ENCODE measurements at places on chromosomes 7 and 10.
A peak's percentile ranks its signal among the peaks of the same experiment; 100 is the strongest.

GRCh38 chr7:129047761-129048160 lies 7.2 kb downstream of the TNPO3 start:
- DNase-seq, result no peak

DNA sequence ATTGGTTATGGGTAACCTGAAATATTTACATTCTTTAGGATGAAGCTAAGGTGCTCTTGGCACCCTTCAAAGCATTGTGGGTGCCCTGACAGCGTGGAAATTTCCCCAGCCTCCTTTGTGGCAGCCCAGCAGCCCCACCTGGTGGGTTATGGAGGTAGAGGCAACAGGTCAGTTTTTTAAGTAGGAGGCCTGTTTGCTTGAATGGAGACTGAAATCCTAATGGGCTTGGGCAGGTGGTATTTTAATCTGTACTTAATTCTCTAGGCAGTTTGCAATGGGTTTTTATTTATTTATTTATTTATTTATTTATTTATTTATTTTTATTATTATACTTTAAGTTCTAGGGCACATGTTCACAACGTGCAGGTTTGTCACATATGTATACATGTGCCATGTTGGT lies 139.4 kb downstream of the EPC1 start:
- DNase-seq, result peak; percentile 54

GRCh38 chr10:58837826-58838225 lies 325.2 kb downstream of the BICC1 start:
- no peak for DNase-seq

DNA sequence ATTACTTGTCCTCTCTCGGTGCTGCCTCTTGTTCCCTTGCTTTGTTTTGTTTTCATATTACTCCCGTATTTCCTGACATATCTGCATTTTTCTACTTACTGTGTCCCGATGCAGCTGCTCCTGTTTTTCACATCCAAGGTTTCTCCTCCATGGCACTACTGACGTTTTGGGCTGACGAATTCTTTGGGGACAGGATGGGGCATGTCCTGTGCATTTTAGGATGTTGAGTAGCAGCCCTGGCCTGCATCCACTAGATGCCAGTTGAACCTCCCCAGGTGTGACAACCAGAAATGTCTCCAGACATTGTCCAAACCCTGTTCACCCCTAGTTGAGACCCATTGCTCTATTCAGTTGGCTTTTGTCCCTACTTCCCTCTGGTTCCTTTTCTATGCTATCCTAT lies 12.4 kb downstream of the ZNF789 start:
- no peak for DNase-seq

DNA sequence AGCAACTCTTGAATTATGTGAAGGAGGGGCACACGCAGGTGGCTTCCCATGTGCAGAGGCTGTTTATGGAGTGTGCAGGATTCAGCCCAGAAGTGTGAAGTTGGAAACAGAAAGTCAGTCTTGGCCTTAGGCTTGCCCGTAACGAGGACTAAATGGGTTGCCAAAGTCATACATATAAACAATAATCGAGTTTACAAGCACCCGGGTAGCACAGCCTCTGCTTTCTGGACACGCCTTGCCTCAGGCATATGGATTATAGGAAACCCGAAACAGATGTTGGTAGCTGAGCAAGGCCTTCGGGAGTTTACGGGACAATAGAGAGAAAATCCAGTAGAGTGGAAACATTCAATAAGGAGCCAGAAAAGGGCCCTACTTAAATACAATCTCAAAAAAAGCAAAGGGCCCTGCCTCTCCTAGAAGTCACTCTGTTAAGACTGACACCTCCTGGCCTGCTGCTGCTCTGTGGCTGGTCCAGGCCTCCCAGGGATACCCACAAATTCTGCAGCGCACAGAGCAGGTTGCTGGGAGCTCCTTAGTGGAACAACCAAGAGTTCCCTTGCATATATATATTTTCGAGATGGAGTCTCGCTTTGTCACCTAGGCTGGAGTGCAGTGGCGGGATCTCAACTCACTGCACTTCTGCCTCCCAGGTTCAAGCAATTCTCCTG lies 48.5 kb downstream of the SMKR1 start:
- DNase-seq, result no peak

DNA sequence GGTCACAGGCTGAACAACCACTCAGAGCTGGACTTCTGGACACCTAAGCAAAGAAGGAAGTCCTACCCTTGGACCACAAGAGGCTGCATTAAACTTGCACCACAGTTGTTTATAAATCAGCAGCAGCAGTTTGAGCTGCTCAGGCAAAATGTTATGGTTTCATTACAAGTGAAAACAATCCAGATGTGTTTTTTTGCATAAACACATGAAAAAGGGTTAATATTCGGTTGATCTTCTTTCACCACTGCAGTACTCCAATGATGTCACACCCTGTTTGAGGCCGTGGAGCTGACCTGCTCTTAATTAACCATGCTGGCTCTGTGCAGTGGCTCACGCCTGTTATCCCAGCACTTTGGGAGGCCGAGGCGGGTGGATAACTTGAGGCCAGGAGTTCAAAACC lies 490.8 kb upstream of the CELF2 start:
- no peak for DNase-seq

DNA sequence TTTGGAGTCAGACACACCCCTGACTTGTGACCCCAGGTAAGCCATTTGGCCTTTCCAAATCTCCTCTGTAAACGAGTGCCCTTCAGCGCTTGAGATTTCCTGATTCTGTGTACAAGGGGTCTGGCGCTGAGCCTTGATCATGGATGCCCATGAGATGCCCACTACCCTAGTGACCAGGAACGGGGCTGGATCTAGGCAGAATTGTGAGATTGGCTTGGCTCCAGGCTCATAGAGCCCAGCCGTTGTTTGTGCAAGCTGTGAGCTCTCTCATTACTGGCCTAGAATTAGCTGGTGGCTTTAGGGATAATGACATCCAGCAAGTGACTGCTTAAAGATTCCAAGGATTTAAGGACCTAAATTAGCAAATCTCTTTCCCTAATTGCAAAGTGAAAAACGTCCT lies 84.9 kb downstream of the CAMK1D start:
- no peak for DNase-seq

GRCh38 chr7:135960709-135961451 lies 16.3 kb downstream of the MTPN start:
- DNase-seq, result no peak

GRCh38 chr7:129122751-129123509 lies 21.6 kb upstream of the TSPAN33 start:
- peak; percentile 17 for DNase-seq

GRCh38 chr7:47153576-47153975 lies 428.3 kb downstream of the TNS3 start:
- no peak for DNase-seq

DNA sequence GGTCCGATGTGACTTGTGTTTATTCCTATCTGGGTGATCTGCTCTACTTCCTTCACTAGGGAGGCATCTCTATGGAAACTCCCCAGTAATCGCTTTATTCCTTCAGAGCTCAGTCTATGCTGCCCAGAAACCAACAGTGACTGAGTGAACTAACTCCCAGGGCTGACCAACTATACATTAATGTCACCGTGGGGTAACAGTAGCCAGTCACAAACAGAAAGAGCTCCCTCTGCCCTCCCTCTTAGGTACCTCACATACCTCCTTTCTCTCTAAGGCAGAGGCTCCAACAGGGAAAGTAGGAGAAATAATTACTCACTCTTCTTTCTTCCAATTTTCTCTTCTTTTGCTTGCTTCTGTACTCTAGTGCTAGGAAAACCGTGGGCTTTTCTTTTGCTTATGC lies 855.0 kb downstream of the REEP3 start:
- no peak for DNase-seq

- no peak for DNase-seq
These were observed 238.6 kb downstream of the COBL start for GRCh38 chr7:51077987-51078370.

- DNase-seq, result no peak
These were observed 48.9 kb downstream of the LYZL2 start for GRCh38 chr10:30580676-30581075.

- no peak for DNase-seq
These were observed 2.5 kb downstream of the VSTM2A start for GRCh38 chr7:54544527-54545240.

GRCh38 chr7:149217570-149217969 lies 21.9 kb upstream of the ZNF212 start:
- DNase-seq, result no peak

DNA sequence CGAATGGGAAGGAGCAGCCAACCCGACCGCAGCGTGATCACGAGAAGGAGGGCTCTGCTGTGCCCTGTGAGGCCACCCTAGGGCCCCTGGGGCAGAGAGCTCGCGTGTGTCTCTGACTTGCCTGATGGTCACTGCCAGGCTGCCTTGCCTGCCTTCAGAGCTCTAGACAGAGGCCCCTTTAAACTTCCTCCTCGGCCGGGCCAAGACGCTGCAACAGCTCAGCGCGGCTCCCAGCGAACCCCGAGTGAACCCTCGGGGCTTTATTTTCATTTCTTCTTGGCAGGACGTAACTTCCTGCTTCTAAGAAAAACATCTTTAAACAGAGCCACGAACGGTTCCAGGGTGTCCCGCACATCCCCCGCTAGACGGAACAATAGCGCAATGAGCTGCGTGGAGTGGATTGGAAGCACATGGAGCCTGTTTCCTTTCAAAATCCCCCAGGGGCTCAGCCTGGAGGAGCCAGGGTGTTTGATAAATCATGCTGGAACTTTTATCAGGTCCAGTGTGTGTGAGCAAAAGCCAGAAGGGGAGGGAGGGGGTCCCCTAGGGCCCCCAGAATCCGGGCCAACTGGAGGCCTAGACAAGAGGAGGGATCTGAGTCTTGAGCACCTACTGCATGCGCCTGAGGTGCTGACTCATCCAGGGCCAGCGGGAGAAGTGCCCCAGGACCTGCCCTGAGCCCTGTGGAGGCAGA lies 134.1 kb upstream of the GDF10 start:
- no peak for DNase-seq

GRCh38 chr7:46291601-46292150 lies 370.6 kb upstream of the IGFBP3 start:
- no peak for DNase-seq

DNA sequence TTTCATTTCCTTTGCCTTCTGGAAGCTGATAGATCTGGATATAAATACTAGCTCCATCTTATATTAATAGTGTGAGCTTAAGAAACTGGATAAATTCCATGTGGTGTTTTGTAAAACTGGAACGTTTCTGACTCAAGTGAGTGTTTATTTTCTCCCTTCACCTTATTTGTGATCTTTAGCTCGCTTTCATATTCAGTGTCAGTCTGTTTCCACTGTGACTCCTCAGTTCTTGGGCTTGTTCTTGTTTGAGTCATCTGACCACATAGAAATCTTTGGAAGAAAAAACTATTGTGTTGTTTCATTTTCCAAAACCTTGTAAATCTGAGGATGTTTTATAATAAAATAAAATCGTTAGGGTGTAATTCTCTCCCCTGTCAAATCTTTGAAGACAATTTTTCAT lies 186.4 kb downstream of the POLR1F start:
- DNase-seq, result no peak

- DNase-seq, result no peak
These were observed 34.6 kb upstream of the PDK4 start for GRCh38 chr7:95630702-95631458.

- DNase-seq, result no peak
These were observed 48.5 kb downstream of the CALD1 start for GRCh38 chr7:134827889-134828288.

GRCh38 chr7:93985101-93985500 lies 19.1 kb downstream of the BET1 start:
- DNase-seq, result no peak

DNA sequence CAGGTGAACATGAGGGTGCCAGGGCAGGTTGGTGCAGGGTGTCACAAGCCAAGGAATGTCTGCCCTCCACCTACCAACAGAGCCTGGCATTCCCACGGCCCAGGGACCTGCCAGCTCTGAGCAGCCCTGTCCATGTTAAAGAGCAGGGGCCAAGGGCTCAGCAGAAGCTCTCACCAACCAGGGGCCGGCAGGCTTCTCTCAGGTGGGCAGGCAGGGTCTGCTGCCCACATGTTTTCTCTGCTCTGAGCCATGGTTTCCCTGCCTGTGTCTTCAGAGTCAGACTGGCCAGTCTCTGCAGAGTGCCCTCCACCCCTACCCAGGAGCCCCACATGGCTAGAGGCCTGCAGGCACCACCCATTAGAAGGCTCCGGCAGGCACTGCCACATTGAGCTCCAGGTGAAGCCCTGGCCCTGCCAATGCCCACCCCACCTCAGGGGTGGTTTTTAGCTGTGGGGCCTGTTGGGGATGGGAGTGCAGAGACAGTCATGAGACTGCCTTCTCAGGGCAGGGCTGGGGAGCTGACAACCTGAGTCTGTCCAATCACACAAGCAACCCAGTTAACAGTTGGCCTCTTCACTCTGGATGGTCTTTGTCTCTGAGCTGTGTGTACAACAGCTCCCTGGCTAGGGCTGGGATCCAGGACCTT lies 135.9 kb downstream of the ARHGAP22 start:
- DNase-seq, result no peak

GRCh38 chr7:95139922-95140321 lies 184.4 kb downstream of the PON1 start:
- DNase-seq, result no peak

DNA sequence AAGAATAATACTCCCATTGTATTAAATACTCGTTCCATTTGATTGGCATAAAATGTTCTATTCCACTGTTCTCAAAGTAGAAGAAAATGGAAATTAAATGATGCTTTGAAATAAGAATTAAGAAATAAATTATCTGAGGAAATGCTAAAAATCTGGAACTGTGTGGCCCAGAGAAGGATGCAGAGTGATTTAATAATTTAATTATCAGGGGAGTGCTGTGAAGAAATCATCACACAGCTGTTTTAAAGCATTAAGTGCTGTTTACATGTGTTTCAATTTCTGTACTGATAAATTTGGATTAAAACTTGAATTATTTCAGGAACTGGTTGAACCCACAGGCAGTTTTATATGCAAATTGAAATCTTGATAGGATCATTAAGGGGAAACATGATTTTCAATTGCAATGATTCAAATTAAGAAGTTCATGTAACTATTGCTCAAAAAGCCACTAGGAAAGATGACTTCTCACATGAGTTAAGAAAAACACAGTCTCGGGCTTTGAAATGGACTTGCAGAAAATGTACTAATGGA lies 56.3 kb downstream of the COL28A1 start:
- DNase-seq, result no peak

- DNase-seq, result no peak
These were observed 58.8 kb downstream of the INSIG1 start for GRCh38 chr7:155356323-155357105.

DNA sequence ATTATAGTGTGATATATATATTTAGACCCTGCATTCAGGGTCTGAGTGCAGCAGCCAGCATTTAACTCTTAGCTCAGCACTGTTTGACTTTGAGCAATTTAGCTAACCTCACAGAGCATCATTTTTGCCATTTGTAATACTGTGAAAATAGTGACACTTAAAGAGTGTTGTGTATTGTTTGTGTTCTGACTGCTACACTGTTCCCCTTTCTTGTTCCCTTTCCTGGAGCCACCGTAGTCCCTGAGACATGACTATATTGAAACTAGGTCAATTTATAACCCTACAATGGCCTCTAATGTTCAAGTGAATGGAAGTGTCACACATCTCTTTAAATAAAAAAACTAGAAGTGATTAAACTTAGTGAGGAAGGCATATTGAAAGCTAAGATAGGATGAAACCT lies 20.3 kb upstream of the CD36 start:
- DNase-seq, result no peak

- peak; percentile 21 for DNase-seq
These were observed 100.9 kb upstream of the YAE1 start for GRCh38 chr7:39465055-39465929.

All from stimulated activated CD4-positive, alpha-beta T cell treated with anti-CD3 and anti-CD28 coated beads, Interleukin-2, amount 100 ng/mL, for 48 hours (primary cell).